Amygdala (tissue), 56 donors: ENCODE measurements at places on chromosomes 7 and 10.
A peak's percentile ranks its signal among the peaks of the same experiment; 100 is the strongest.

GRCh38 chr10:102596506-102596971 lies 47.7 kb upstream of the TRIM8 start:
- DNase-seq, result no peak

DNA sequence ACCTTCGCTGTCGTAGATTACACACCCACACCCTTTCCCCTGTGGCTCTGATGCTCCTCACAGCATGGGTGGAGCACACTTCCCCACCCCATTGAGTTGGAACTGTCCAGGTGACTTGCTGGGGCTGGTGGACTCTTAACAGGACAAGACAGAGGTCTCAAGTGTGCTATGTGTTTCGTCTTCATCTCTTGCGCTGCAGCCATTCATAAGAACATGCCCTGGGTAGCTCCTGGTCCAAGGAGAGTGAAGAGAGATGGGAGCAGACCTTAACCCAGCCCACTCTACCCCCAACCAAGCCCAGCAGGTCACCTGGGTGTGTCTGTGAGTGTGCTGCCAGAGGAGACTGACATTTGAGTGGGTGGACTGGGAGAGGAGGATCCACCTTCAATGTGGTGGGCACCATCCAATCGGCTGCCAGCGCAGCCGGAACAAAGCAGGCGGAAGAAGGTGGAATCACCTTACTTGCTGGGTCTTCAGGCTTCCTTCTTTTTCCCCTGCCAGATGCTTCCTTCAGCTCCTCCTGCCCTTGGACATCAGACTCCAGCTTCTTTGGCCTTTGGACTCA lies 112.4 kb downstream of the HTR5A start:
- DNase-seq, result no peak

DNA sequence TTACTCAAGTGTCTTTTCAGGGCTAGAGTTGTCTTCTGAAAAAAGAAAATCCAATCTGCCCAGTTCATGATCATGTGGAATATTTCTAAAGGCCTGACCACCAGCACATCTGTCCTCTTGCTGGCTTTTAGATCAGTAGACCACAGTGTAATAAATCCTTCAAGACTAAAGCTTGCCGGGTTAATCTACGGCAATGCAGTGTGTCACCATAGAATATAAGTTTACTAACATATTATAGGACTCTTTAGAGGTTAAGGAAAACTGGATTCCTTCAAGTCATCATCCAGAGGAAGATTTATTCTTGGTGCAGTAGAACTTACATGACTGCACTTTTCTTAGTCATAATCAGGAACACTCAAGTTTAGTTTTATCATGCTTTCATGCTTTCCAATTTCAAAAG lies 349.5 kb downstream of the SEMA3D start:
- no peak for DNase-seq

DNA sequence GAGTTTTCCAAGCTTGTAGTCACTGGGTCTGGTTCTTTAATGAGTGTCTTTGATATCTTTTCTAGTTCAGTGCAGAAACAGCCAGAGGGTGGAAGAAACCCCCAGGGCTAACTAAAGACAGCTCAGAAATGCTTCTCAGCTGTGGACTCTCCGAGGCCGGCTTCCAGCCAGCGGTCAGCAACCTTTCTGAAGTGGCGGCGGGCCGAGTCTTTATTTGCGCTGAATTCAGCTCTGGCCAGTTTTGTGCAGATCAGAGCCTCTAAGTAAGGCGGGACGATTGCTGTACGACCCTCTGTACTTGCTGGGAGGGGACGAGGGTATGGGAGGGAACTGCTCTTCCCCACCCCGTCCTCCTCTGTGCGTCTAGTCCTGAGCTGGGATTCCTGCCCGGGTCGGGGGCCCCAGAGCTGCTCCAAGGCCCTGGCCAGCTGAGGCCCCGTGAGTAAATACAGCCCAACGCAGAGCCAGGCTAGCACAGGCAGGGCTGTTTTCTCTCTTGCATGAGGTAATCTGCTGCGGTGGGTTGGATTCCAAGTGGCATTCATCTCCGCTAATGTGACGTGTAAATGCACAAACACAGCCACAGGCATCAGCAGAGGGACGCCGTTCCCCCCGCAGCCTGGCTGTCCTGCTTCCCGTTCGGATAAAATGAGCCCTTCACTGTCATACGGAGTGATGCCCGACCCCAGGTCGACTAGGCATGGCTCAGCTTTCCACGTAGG lies 159.8 kb downstream of the PIP4K2A start:
- DNase-seq, result peak; percentile 50

DNA sequence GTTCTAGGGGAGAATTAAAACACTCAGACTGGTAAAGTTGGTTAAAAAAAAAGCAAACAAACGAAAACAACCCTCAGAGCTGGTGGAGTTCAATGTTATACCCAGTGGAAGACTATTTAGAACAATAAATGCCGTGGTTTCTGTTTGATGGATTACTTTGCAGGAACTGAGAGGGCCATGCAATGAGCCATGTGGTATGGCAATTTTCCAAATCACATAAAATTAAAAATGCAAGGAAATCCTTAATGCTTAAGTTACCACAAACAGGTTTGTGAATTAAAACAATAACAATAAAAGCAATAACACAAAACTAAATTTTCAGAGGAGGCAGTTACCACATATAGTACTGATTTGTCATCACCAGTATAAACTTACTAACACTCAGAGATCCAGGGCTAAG lies 96.9 kb downstream of the RTKN2 start:
- DNase-seq, result no peak

DNA sequence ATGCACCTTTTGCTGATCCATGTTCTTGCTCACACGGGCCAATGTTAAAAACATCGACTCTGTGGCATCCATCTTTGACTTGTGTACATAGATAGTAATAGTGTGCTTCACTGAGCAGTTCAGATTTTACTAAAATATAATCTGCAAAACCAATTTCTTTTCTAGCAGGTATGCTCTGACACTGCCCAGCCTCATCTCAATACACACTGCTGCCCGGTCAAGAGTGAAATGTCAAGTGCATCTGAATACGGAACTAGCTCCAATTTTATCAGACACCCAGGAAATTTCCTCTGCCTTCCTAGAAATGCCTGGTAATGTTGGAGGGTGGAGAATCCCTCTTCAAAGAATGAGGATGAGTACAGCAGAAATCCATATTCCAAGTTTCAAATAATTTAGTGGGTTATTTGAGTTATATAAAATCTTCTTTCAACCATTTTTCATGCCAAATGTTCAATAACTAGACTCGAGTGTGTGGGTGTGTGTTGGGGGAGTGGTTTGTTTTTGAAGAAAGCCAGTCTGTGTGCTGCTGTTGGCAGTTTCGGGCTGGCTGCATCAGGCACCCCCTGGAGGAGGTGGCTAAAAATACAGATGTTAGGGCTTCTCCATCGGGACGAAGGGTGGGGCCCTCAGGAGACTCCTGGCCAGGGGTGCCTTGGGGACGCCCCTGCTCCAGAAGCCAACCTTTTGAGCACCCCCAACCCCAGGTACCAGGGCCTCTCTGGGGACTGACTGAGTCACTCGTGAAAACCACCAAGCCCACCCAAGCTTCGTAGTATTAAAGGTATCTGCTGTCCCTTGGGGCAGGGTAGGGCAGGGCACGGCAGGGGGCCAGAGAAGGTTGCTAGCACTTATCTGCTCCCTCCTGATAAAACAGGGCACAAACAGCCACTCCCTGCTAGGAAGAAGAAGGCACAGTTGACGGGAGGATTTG lies 15.4 kb downstream of the CTBP2 start:
- DNase-seq, result peak; percentile 28

GRCh38 chr7:122709930-122710646 lies 7.4 kb upstream of the RNF148 start:
- no peak for DNase-seq

DNA sequence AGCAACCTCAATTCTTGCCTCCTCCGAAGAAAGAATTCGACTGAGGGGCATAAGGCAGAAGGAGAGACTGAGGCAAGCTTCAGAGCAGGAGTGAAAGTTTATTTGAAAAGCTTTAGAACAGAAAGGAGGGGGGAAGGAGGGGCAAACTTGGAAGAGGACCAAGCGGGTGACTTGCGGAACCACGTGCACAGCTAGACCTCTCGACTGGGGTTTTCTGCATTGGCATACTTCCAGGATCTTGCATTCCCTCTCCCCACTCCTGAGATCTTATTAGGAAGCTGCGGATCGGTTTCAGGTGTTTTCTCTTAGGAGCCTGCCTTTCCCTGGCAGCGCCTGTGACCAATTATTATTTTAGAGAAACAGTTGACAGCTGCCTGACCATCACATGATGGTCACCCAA lies 20.3 kb upstream of the CPXM2 start:
- no peak for DNase-seq

GRCh38 chr10:130300608-130301020 lies 164.4 kb downstream of the GLRX3 start:
- no peak for DNase-seq
